Dermis blood vessel endothelial cell (primary cell): ENCODE measurements at places on chromosomes 6 and 20. TPM values are rescaled to one million over a fixed set of nuclear protein-coding genes. Genes with fewer than 3 reads are reported as not detected.

GRCh38 chr6:54737247-54737646 lies 109.3 kb upstream of the FAM83B start:
- peak; percentile 9 for DNase-seq

- no peak for DNase-seq
Measured at GRCh38 chr6:170176136-170176897, 114.6 kb downstream of the DLL1 start.

DNA sequence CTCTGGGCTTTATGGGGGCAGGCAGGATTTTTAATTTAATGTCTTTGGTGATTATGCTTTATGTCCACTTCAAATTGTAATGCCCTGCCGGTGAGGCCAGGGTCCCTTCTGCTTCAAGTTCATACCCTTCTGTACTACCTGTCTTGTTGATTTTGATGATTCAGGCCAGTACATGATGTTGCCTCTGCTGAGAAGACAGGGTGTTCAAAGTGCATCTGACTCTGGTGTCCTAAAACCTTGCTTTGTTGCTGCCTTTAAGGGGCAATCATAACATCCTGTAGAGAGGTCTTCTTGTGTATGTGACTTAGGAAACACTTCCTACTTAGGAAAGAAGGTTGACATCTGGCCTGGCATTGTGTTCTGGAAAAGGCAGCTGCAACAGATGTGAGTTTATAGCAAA lies 113.2 kb downstream of the TMEM170B start:
- DNase-seq: peak; percentile 73

- peak; percentile 11 for DNase-seq
Measured at GRCh38 chr6:25312703-25313102, 33.5 kb downstream of the CARMIL1 start.

DNA sequence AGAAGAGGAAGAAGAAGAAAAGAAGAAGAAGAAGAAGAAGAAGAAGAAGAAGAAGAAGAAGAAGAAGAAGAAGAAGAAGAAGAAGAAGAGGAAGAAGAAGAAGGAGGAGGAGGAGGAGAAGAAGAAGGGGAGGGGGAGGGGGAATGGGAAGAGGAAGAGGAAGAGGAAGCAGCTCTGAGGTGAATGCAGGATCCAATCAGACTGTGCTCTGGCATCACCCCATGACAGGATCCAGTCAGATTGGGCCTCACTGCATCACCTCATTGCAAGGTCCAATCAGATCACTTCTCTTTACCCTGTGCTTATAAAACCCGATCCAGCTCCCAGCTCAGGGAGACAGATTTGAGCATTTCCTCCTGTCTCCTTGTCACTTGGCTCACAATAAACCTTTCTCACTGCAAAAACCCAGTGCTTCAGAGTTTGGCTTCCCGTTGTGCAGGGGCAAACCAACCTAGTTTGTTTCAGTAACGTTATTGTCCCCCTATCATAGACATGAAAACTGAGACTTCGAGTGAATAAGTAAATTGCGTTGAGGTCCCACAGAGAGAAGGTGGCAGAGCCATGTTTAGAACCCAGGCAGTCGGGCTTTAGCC lies 28.6 kb upstream of the YWHAB start:
- no peak for DNase-seq

GRCh38 chr6:168596344-168596743 lies 155.4 kb downstream of the SMOC2 start:
- DNase-seq: no peak

DNA sequence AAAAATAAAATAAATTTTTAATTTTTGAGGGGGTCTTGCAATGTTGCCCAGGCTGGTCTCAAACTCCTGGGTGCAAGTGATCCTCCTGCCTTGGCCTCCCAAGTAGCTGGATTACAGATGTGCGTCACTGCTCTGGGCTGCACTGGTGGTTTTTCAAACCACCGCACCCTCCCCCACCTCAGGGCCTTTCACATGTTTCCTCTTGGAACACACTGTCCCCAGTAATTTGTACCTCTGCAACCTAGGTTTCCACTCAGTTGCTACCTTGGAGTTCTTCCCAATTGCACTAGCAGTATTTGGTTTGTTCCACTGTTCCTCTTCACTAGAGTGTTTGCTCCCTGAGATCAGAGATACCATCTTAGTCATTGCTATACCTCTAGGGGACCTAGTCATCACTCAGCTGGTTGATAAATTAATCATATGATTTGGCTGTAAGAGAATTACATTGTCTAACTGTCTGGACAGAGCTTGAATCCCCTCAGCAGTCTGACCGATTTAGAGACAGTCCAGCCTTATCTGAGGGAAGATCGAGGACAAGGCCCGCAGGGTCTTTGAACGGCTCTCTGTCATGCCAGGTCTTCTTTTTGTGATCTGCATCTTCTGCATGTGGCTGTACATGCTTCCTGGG lies 32.0 kb downstream of the CEP43 start:
- no peak for DNase-seq

GRCh38 chr20:37356387-37356786 lies 10.4 kb downstream of the SRC start:
- no peak for DNase-seq

DNA sequence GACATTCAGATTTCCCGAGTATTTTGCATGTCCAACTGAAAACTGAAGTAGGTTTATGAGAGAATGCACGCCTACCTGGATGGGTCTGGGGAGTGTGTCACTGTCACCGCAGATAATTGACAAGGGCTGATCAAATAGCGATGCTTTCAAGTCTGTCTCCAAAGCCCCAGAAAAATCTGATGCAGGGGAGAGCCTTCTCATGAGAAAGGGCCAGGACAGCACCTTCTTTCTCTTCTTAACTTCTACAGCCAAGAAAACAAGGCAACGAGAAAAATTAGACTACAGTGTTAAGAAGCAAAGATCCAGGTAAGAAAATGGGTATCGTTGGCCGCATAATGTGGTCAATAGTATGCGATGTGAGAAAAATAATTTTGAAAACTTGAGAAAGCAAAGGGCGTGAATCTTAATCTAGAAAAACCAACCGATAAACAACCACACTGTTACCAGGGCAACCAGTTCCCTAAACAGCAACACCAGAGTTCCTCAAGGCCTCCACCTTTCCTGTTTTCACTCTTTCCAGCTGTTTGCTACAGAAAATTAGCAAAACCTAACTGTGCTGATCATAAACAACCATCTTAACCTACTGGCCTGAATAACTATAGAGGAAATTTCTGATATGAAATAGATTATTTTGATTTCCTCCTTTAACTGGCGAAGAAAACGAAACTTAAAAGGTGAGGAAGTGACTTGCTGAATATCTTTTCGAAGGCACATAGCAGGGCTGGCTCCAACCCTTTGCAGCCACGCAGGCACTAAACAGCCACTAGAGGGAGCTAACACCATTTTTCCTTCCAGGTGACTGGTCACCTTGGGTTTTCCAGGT lies 2.6 kb downstream of the TAGAP start:
- DNase-seq: peak; percentile 76

- DNase-seq: peak; percentile 33
Measured at GRCh38 chr6:108117427-108118358, 43.2 kb upstream of the OSTM1 start.

Gene ARHGAP40
- total RNA-seq: 0.09 TPM in 1 of 2 replicates, not detected in the other

Gene UBD
- 5.8 and 82.4 TPM in 2 replicates for total RNA-seq

Gene DNAAF9
- 19.2 and 21.9 TPM in 2 replicates for total RNA-seq

Gene CCM2L
- total RNA-seq: 31.1 and 35.5 TPM in 2 replicates

Gene RAB44
- under 0.01 TPM in 1 of 2 replicates, not detected in the other for total RNA-seq

Gene MCHR2
- not detected in 2 replicates for total RNA-seq
